H4 (cell line): ENCODE measurements at places on chromosomes 7 and 10. TPM values are rescaled to one million over a fixed set of nuclear protein-coding genes. Genes with fewer than 3 reads are reported as not detected.
A peak's percentile ranks its signal among the peaks of the same experiment; 100 is the strongest.

- peak; percentile 59 for DNase-seq
These were observed 39.5 kb downstream of the CNPY1 start for GRCh38 chr7:155506854-155507337.

Gene AFAP1L2
- 0.70 and 1.3 TPM in 2 replicates for total RNA-seq

GRCh38 chr7:49396229-49396628, 377.2 kb upstream of the VWC2 start:
- no peak for DNase-seq

- no peak for DNase-seq
These were observed 34.3 kb downstream of the NPY start for GRCh38 chr7:24318326-24318725.

Gene SFRP4
- total RNA-seq: 8.3 and 10.3 TPM in 2 replicates

- DNase-seq: peak; percentile 94
These were observed 254.1 kb downstream of the TNS3 start for GRCh38 chr7:47327698-47328391.

- no peak for DNase-seq
These were observed 60.2 kb upstream of the NRBF2 start for GRCh38 chr10:63072951-63073350.

- DNase-seq: no peak
These were observed 14.0 kb upstream of the IFIT1B start for GRCh38 chr10:89363729-89364442.

Gene MXI1
- 16.7 and 17.4 TPM in 2 replicates for total RNA-seq

DNA sequence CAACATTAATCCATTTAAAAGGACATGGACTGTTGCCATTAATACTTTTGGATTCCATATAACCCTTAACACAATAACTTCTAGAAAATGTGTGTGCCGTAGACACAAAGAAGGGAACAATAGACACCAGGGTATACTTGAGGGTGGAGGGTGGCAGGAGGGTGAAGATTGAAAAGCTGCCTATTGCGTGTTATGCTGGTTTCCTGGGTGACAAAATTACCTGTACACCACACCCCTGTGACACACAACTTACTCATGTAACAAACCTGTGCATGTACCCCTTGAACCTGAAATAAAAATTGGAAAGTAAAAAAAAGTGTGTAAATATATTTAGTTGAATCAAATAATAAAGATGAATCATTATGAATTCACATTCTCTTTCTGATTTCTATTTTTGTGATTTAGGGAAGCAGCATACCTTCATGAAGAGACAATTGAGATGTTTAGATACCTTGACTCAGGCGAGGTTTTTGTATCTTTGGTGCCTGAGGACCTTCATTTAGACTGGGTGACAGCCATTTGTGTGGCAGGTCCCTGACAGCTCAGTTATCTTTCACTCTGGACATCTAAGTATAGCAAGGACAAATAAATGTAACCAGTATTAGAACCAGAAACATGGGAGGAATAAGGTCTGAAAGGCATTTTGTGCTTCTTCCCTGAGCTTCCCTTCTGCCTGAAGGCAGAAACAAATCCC, 28.7 kb downstream of the GIMAP8 start:
- no peak for DNase-seq

DNA sequence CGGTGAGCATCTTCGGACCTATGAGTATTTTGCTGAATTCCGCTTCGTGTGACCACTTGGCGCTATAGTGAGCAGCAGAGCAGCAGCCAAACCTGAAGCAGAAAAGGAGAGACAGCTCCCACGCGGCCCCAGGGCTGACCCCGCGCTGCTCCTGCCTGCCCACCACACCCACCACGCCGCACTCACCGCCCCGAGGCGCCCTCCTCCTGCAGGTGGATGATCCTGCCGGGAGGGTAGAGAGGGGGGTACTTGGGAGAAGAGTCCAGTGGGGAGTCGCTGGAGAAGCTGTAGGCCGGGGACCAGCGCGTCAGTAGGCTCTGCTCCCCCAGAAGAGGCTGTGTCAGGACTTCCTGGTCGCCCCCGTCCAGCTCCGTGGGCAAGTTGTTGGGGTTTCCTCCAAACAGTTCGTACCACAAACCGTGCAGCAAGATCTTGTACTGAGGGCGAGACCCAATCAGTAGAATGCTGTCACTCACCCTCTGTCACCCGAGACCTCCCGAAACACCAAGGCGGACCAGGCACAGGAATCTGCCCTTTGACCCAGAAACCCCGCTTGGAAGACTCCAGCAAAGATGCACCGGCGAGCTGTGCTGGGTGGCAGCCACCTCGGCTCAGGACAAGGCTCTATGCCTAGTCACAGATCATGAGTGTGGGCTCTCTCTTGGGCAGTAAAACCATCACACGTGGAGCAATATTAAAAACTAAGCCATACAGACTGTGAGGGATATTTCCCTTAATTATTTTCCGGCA, 37.6 kb downstream of the DAGLB start:
- no peak for DNase-seq

- DNase-seq: no peak
These were observed 26.2 kb downstream of the PRKAR2B start for GRCh38 chr7:107070710-107071109.

- DNase-seq: peak; percentile 85
These were observed 168.0 kb upstream of the AHR start for GRCh38 chr7:17130281-17131059.

Gene SAP25
- not detected in 2 replicates for total RNA-seq

Gene CYP2C18
- 0.04 TPM in 1 of 2 replicates, not detected in the other for total RNA-seq

Gene ABCB1
- total RNA-seq: 12.4 and 14.1 TPM in 2 replicates

DNA sequence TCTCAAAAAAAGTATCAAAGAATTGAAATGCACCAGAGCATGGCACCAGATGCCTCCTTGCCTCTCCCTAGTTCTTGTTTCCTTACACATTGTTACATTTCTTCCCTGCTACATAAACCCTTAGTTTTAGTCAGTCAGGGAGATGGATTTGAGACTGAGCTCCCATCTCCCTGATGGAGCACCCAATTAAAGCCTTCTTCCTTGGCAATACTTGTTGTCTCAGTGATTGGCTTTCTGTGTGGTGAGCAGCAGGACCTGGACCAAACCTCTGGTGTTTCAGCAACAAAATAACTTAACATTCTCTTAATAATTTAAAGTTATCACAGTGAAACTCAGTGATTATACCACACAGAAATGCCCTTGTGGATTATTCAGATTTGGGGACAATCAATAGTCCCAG, 26.9 kb downstream of the PPP1R3C start:
- DNase-seq: no peak

DNA sequence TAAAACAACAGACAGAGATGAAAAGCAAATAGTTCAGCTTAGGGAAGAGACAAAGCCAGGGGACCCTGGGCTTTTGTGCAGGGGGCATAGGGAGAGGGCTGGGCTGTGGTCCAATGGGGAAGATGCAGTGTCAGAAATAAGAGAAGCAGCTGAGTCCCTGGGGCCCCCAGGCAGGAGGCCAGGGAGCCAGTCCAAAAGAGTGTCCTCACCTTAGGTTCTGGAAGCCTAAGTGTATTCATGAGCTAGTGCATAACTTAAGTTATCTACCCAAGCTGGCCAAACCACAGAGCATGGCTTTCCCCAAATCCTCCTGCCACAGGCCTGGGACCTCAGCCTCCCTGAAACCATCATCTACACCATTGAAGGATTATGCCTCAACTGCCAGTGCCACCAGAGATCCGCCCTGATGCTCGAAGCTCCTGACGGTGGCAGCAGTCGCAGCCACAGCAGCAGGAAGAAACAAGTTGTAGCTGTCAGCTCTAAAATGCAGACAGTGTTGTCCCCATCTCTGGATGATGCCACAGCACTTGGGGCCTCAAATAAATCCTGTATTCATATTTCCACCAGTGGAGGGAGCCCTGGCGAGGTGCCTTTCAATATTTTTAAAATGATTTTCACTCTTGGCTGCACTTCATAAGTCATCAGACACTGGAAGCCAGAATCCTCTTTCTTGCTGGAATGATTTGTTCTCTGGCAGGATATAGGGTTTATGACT, 574.6 kb downstream of the GRID1 start:
- no peak for DNase-seq

DNA sequence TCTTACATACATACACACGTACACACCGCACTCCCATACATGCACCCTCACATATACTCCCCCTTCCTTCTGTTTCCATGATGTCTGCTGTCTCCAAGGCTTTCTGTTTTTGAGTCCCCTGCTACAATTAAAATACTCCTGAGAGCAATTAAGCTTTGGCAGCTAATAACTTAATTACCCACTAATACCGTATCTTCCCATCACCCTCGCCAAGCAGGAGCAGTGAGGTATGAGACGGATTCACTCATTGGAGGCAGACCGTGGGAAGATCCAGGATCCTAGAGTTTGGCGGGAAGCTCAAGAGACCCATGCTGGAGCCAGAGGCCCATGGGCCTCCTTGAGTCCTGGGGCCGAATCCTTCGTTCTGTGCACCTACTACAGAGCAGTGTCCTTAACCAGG, 1.7 kb upstream of the CALN1 start:
- no peak for DNase-seq

Gene EEF1AKMT2
- total RNA-seq: 22.8 and 32.3 TPM in 2 replicates

DNA sequence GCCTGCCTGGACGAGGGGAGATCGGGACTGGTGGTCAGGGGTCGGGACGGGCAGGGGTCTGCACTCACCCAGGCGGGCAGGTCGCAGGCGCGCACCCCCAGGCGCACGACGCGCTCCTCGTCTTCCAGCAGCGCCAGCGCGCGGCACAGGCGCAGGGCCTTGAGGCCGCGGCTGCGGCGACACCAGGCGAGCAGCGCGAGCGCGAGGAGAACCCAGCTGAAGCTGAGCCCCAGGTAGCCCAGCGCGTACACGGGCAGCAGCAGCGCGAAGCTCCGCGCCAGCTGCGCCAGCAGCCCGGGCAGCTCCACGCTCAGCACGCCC, 328 bp downstream of the ESYT2 start:
- DNase-seq: peak; percentile 71

Gene DAGLB
- total RNA-seq: 16.2 and 29.2 TPM in 2 replicates

Gene ANKIB1
- total RNA-seq: 31.9 and 39.2 TPM in 2 replicates

Gene ITGB1
- 650 and 683 TPM in 2 replicates for total RNA-seq

Gene FAM20C
- 132 and 164 TPM in 2 replicates for total RNA-seq

DNA sequence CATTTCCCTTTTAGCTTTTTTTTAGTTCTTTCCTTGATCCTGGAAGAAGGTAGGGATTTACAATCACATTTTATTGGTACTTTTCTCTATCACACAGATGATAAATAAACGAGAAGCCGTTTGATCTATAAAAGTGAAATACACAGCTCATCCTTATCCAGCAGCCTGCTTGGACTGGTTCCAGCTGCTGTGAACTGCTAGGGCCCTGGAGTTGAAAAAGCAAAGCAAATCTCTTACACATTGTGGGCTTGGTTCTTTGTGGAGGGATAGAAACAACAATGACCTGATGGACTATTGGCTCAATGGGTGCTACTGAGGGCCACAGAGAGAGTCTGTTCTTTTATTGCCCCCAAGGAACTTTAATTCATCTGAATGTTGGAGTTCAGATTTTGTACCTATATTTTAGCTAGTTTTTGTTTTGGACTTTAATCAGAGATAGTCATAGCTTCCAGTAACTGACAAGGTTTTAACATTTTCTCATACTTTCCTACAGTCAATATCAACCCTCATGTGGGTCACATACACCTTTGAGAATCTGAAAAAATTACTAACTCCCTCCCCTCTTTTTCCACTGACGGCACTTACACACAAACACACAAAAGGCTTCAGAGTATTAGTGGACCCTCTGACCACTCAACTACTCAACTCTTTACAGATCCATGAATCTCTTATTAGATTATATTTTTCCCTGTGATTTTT, 91.6 kb upstream of the CCDC6 start:
- DNase-seq: no peak

- no peak for DNase-seq
These were observed 71.3 kb downstream of the CREB3L2 start for GRCh38 chr7:137930581-137930980.

Gene FLNC
- total RNA-seq: 0.10 and 0.14 TPM in 2 replicates

- DNase-seq: no peak
These were observed 161.0 kb downstream of the HGF start for GRCh38 chr7:81608748-81609382.

- DNase-seq: no peak
These were observed 30.6 kb downstream of the ZNF503 start for GRCh38 chr10:75371010-75371409.

Gene MBL2
- total RNA-seq: not detected in 2 replicates

DNA sequence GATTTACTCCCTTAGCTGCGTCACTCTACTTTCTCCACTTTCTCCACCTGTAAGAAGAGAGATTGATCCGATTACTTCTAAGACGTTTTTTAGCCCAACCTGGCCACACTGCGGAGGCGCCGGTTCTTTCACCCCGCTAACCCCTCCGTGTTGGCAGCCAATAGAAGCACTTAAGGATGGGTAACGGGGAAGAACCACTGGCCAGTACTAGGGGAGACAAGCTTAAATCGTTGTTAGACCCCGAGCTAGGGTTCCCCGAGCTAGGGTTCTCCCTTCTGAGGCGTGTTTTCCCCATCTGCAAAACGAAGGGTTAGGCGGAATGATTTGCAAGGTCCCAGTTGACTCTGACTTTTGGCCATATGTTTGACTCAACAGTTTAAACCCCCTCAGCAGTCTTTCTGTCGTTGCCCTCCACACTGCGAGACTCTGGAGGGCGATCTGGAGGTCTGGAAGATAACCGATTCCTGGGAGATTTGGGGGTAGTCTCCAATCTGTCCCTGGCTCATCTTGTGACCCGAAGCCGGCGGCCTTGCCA, 644 bp downstream of the UMAD1 start:
- DNase-seq: no peak

GRCh38 chr7:26724795-26725194, 139.6 kb downstream of the SKAP2 start:
- no peak for DNase-seq

Gene ENKUR
- not detected in 2 replicates for total RNA-seq

GRCh38 chr7:69526570-69526969, 71.7 kb upstream of the AUTS2 start:
- peak; percentile 33 for DNase-seq

DNA sequence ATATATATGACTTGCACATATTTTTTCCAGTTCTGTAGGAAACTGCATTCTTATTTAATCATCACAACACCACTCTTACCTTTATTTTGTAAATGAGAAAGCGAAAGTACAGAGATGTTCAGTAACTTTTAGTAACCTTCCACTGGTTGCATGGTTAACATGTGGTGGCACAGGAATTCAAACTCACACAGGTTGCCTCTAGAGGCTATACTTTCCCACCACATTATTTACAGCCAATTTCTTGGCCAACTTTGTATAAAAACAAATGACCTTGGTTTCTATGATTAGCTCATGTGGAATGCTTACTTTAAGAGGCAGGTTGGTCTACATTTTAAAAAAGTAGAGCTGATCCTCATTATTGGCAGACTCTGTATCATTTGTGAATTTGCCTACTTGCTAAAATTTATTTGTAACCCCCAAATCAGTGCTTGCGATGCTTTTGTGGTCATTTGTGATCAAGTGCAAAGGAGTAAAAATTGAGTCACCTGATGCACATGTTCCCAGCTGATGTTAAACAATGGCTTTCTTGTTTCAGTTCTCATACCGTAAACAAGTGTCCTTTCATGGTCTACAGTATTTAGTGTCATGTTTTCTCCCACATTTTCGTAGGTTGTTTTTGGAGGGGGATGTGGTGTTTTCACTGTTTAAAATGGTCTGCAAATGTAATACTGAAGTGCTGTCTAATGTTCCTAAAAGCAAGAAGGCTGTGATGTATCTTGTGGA, 14.8 kb downstream of the BBS9 start:
- peak; percentile 92 for DNase-seq

GRCh38 chr7:27220440-27220955, 20.6 kb upstream of the HOXA13 start:
- no peak for DNase-seq
